ENCODE measurements at places on chromosomes 16 and 17. TPM values are rescaled to one million over a fixed set of nuclear protein-coding genes. Genes with fewer than 3 reads are reported as not detected.

- no peaks in the 10 kb centered on the region for H3K36me3 ChIP-seq
- H3K27ac ChIP-seq, result no peak overlapping the region
- no peak overlapping the region for H3K4me3 ChIP-seq
- peaks cover 7% of the 10 kb centered on the region for H3K4me1 ChIP-seq
Observed at GRCh38 chr17:73740370-73740769, 96.1 kb upstream of the SDK2 start.

DNA sequence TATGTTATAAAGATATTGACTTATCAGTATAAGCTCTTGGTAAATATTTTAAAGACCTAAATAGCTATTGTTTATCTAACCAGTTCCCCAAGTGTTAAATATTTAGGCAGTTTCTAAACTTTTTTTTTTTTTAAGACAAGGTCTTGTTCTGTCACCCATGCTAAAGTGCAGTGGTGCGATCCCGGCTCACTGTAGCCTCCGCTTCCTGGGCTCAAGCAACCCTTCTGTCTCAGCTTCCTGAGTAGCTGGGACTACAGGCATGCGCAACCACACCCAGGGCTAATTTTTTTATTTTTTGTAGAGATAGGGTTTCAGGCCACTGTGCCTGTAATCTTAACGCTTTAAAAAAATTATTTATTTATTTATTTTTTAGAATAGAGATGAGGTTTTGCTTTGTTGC lies 43.5 kb downstream of the SNX29 start:
- DNase-seq, result no peak
- H3K36me3 ChIP-seq, result no peaks in the 10 kb centered on the region
- no peak overlapping the region for H3K4me3 ChIP-seq

GRCh38 chr17:9768381-9768934 lies 22.9 kb downstream of the DHRS7C start:
- no peaks in the 10 kb centered on the region for H3K36me3 ChIP-seq
- no peak overlapping the region for H3K4me3 ChIP-seq
- no peak for DNase-seq
- H3K27ac ChIP-seq, result no peak overlapping the region
- H3K27me3 ChIP-seq, result peaks cover 9% of the 10 kb centered on the region

DNA sequence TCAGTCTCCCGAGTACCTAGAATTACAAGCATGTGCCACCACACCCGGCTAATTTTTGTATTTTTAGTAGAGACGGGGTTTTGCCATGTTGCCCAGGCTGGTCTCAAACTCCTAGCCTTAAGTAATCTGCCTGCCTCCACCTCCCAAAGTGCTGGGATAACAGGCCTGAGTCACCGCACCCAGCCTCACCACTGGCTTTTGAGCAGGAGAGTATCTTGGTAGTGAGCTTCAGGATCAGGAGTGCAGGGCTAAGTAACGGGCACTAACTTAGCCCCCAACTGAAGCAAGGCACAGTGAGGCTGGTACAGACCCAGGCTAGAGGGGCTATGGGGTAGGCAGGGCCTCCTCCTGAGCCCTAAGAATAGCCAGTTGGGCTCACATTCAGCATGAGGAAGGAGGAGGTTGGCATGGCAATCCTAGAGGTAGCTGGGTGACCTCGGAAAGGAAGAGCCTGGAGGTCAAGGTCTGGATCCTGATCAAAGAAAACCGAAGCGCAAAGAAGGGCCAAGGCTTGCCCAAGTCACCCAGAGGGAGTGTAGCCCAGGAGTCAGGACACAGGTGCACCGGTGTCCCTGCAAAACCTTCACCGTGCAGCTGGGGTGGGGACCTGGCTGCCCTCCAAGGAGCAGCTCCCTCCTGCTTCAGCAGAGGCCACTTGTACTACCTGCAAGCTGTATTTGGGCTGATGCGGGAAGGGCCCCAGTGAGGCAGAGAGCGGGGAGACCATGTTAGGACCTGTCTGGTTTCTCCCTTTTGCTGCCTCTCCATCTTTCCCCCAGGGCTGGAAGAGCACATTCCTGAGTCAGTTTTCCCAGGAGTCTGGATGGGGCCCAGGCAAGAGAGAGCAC lies 1.3 kb upstream of the ADGRG5 start:
- no peak for DNase-seq
- H3K4me3 ChIP-seq, result no peak overlapping the region
- no peak overlapping the region for H3K27ac ChIP-seq
- H3K4me1 ChIP-seq, result peaks cover 61% of the 10 kb centered on the region

MEIOB gene
- 0.52 TPM for total RNA-seq

Data from activated naive CD4-positive, alpha-beta T cell treated with anti-CD3 and anti-CD28 coated beads for 36 hours (primary cell).